ENCODE measurements at places on chromosomes 2 and 18.

- no peak for DNase-seq
These were observed 124.0 kb upstream of the GATA6 start for GRCh38 chr18:22045221-22045918.

GRCh38 chr18:41721103-41721790 is 233.8 kb upstream of the PIK3C3 start:
- DNase-seq, result no peak

DNA sequence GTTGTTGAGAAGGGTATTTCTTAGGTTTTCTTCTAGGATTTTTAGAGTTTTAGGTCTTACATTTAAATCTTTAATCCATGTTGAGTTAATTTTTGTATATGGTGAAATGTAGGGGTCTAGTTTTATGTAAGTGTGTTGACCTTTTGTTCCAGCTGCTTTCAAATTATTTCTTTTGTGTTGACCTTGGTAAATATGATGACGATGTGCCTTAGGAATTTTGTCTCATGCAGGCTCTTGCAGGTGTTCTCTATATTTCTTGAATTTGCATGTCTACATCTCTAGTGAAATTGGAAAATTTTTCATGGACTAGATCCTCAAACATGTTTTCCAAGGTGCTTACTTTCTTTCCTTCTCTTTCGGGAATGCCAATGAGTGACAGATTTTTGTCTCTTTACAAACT is 1609.3 kb upstream of the ZEB2 start:
- no peak for DNase-seq

DNA sequence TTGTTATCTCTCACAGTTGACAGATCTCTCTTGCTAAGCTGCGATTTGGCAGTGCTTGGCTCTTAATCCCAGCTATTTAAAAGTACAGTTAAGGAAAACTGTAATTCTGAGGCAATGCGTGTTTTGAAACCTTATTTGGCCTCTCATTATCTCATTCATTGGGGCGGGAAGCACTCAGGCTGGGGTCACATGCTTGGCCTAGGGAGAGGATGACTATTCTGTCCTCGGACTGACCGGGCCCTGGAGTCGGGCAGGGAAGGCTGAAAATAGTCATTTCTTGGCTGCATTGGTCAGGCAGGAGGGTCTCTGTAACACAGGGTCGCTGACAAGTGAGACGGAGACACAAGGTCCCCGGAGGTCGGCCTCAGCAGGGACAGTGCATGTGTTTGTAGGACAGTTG is 20.2 kb upstream of the EMILIN2 start:
- DNase-seq, result no peak

DNA sequence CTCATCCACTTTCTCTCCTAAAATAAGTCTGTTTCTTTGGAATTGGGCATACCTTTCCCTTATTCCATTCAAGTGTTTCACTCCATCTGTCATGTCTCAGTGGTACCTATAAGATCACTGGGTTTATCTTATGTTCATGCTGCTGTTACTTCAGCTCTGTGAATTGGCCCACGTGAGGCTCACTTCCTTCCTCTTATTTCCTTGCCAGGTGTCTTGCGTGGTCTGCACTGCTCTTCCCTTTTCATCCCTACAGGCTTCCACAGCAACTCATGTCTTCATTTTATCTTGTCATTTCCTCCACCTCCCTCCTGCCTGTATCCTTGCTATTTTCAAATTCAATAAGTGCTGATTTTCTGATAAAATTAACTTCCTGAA is 159.1 kb upstream of the ALPP start:
- no peak for DNase-seq

Data from CD4-positive, alpha-beta memory T cell (primary cell).